ENCODE measurements at places on chromosomes 2 and 18.

- no peak for DNase-seq
Measured at GRCh38 chr2:53381271-53381670, 386.3 kb upstream of the CHAC2 start.

DNA sequence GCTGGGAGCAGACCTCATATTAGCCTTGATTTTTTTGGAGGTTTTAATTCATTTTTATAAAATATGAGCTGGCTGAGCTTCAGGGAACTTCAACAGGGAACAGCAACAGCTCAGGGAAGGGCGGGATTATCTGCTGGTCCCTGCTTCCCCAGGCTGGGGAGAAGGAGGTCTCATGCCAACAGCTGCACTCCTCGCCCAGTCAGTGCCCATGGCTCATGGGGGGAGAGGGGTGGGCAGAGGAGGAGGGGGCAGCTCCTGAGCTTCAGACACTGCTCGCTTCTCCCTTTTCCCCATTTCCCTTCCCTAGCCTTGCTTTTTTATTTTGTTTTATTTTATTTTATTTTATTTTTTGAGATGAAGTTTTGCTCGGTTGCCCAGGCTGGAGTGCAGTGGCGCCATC, 442 bp upstream of the OTOF start:
- DNase-seq = no peak

DNA sequence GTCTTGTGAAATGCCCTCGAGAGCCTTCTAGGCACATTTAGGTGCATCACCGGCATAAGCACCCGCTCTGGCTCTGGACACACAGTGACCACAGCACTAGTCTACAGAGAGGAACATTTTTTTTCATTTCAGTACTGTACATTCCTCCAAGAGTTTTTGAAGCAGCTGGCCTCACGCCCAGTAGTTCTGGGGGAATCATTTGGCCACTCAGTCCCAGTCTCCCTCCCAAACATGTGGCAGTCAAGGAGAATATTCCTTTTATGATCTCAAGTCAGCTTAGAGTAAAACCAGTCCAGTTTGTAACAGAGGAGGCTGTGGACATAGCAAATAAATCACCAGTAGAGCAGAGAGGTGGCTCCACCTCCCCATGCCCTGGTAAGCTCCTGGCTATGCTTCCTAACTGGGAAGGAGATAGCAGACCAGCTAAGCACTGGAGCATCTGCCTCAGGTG, 48.1 kb downstream of the KCNE4 start:
- no peak for DNase-seq

GRCh38 chr2:220090050-220090449, 462.6 kb downstream of the SLC4A3 start:
- no peak for DNase-seq

GRCh38 chr2:201579536-201579935, 63.8 kb downstream of the TMEM237 start:
- no peak for DNase-seq

DNA sequence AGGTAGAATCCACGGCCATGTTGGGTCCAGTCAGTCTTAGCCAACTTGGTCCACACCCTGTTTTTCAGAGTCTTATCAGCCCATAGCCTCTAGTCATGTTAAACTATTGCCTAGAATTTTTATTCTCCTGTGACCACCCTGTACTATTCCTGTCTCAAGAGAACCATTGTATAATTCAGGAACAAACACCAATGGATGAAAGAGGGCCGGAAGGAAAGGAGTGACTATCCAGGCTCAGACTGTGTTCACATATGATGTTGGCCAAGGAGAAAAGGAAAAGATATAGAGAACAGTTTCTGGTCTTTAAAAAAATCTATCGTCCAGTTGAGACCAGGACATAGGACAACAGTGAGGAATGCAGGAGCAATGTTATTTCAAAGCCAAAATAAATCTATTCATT, 82.9 kb upstream of the SETBP1 start:
- no peak for DNase-seq

GRCh38 chr2:126828051-126828450, 70.6 kb upstream of the TEX51 start:
- DNase-seq = no peak

DNA sequence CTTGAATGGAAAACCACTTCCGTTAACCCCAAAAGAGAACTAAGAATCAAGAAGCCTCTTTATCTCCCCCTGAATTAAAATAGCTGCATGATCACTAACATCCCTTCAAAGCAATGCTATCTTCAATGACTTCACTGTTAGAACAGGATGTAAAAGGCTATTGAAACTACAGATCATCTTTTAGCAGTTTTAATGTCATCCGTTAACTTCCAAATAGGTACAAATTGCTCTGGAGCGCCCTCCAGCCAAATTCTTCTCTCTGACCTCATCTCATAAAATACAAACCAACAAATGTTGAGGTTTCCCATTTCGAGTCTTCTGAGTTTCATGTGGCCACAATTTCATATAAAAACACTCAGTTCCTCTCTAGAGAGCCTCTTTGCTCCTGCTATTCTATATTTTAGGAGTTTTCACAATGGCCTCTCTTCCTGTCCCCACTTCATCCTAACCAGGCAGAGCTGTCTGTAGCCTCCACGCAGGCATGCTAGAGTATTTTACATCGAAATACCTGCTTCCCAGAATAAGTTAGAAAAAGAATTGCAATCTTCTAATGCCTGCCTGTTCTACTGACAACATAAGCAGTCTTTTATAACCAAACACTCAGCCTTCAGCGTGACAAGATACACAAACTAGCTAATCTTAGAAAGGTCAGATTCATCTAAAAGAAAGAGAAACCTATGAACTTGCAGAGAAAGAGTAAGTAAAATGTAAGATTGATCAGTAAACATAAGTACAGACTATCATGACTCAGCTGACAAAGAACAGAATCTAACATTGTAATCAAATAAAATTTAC, 37.9 kb downstream of the B4GALT6 start:
- no peak for DNase-seq

- no peak for DNase-seq
Measured at GRCh38 chr2:122736279-122736678, 980.8 kb downstream of the TSN start.

- no peak for DNase-seq
Measured at GRCh38 chr2:219783359-219783975, 156.0 kb downstream of the SLC4A3 start.

DNA sequence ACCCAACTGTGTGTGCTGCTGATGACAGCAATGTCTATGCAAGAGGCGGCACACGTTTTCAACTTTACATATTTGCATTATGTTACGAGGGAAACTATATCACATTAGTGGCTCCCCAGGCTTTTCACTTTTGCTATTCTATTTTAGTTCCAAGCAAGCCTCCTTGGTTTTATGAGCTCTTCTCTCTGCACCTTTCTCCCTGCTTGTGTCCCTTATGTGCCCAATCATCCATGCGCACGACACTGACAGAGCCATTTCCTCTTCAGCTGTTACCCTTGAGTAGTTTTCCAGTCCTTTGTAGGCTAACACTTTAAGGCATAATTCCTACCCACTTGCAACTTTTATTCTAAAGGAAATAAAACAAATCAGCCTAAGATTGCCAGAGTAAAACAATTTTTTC, 154.3 kb downstream of the TCF4 start:
- no peak for DNase-seq

DNA sequence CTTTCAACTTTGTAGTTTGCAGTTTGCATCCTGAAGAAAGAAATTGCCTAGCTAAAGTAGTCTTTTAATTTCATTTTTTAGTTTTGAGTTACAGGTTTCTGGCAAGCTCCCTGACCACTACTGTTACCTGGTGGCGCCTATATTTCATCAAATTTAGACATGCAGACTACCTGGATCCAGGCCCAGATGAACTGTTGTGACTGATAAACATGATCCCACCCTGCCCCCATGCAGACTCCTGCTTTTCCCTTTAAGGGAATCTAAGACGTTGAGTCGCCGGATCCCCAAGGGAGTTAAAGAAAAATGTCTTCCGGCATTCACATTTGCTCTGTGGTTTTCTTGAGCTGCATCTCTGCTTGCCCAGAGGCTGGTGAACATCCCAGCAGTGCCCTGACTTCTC, 22.2 kb downstream of the METAP1D start:
- DNase-seq = no peak

GRCh38 chr2:98149333-98149697, 62.3 kb downstream of the VWA3B start:
- no peak for DNase-seq

DNA sequence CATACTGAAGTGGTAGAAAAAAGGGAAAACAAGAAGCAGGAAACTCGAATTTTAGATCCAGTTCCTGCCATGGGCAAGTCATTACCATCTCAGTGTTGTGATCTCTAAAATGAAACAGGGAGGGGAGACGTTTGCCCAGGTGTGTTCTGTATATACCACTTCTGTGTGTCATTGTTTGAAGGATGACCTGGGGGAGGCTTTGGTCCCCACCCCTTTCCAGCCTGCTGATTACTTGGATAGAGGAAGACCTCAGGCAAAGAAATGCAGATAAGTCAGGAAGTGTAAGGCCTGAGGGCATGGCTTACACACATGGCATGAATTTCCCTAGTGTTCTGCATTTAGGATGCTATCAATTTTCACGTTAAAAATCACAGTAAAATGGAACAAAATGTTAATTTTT, 205.2 kb upstream of the CXCR4 start:
- DNase-seq = no peak

- DNase-seq = no peak
Measured at GRCh38 chr2:17270894-17271293, 247.3 kb downstream of the RAD51AP2 start.

- no peak for DNase-seq
Measured at GRCh38 chr2:167862782-167863181, 384.6 kb downstream of the STK39 start.

Measured in activated naive CD4-positive, alpha-beta T cell treated with anti-CD3 and anti-CD28 coated beads, Interleukin-2, amount 50 U/mL, for 16 hours (primary cell).